ENCODE measurements at places on chromosomes 13 and 19. TPM values are rescaled to one million over a fixed set of nuclear protein-coding genes. Genes with fewer than 3 reads are reported as not detected.

C19orf33 gene
- not detected for total RNA-seq

IGFL3 gene
- not detected for total RNA-seq

SLC15A1 gene
- total RNA-seq, result not detected

CD22 gene
- total RNA-seq, result not detected

MTUS2 gene
- 0.05 TPM for total RNA-seq

DNA sequence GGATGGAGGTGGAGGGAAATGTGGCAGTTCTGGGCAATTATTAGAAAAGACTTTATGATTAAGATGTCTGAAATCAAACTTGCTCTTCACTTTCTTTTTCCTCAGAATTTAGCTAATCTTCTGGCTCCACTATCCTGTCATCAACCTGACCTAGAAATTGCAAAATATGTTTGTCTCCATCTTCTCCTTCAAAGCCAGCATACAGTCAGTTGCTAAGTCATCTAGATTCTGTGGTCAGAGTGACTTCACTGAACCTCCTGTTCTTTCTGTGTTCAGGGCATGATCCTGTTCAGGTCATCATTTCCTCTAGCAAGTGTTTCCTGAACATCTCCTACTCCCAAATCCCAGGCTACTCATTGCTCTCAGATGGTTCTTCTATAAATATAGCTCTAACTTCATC is 10.8 kb upstream of the CCNA1 start:
- H3K27me3 ChIP-seq, result peaks cover 49% of the 10 kb centered on the region
- no peak overlapping the region for H3K4me3 ChIP-seq
- no peak overlapping the region for H3K27ac ChIP-seq
- no peaks in the 10 kb centered on the region for H3K36me3 ChIP-seq
- DNase-seq, result no peak
- H3K4me1 ChIP-seq, result peaks cover 8% of the 10 kb centered on the region

DNA sequence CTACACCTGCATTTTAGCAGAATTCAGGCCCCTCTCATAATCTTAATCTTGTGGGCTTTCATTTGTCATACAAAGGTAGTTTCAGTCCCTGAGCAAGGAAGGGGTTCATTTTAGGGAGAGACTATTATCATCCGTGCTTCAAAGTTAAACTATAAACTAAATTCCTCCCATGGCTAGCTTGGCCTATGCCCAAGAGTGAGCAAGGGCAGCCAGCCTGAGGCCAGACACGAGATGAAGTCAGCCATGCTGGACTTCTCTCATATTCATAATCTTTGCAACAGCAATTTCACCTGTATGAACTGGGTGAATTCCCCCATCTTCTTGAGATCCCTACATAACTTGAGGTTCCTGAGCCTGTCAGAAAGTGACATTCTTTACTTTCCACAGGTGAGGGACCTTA is 13.0 kb downstream of the ERICH4 start:
- no peak overlapping the region for H3K4me3 ChIP-seq
- no peaks in the 10 kb centered on the region for H3K36me3 ChIP-seq
- no peaks in the 10 kb centered on the region for H3K4me1 ChIP-seq
- no peak overlapping the region for H3K27ac ChIP-seq

GRCh38 chr13:80955501-80955900 is 614.6 kb upstream of the SPRY2 start:
- H3K4me1 ChIP-seq, result peaks cover 2% of the 10 kb centered on the region
- no peaks in the 10 kb centered on the region for H3K36me3 ChIP-seq
- DNase-seq, result no peak
- no peaks in the 10 kb centered on the region for H3K27me3 ChIP-seq

- peak; percentile 97 for DNase-seq
- peak overlapping the region; percentile 63 for H3K4me3 ChIP-seq
- H3K36me3 ChIP-seq, result peaks cover 20% of the 10 kb centered on the region
- H3K27ac ChIP-seq, result peak overlapping the region; percentile 92
- peaks cover 77% of the 10 kb centered on the region for H3K4me1 ChIP-seq
Observed at GRCh38 chr19:40806423-40807146, 7.6 kb downstream of the EGLN2 start.

DNA sequence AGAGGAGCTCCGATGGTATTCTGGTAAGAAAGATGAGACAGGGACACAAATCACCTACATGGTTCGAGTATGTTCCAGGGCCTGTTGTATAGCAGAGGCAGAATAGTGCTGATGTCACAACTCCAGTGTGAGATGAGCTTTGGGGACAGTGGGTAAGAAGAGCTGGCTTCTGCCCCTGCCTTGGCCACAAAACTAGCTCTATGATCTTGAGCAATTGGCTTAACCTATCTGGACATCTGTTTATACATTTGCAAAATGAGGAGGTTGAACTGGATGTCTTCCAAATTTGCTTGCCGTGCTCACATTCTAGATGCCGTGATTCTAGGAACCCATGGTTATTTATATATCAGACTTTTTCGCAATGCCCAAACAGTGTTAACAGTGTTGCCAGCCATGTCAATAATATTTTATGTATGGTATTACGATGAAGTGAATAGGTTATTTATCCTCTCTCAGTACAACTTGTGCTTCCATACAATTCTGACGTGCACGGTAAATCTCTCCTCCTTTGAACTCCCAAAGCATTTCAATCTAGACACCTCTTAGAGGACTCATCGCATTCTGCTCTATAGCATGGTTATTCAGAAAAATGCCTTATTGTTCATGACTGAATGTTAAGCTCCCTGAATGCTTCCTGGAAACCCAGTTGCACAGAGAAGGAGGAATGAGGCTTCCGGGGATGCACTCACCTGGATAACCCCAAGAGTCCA is 316.0 kb downstream of the FOXO1 start:
- no peaks in the 10 kb centered on the region for H3K36me3 ChIP-seq
- H3K27ac ChIP-seq, result no peak overlapping the region
- no peak for DNase-seq
- H3K4me3 ChIP-seq, result no peak overlapping the region
- H3K4me1 ChIP-seq, result peaks cover 2% of the 10 kb centered on the region
- H3K27me3 ChIP-seq, result peaks cover 8% of the 10 kb centered on the region

DNA sequence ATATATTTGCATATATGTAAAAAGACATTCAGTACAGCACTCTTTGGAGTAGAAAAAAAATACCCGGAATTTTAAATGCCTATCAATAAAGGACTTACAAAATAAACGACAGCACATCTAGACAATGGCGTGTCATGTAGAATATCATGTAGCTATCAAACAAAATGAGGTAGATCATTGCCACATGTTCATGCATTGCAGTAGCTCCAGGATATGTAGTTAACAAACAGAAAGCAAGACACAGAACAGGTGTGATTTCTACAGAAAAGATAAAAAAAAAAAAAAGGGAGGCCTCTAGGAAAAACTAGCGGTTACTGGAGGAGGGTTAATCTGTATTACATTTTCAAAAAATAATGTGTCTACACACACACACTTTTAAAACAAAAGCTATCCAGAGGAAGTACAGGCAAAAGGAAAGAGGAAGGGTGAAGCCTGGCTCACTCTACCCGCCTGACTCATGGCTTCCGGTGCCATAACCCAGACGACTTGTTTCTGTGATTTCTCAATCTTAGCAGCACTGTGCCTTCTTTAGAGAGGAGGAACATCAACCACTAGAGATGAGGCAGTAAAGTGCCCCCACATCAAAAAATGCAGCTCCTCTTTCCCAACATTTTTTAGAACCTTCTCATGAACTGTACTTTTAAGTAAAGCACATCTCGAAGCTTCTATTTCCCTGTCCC is 6.9 kb downstream of the KCTD12 start:
- H3K4me3 ChIP-seq, result no peak overlapping the region
- peaks cover 3% of the 10 kb centered on the region for H3K36me3 ChIP-seq
- no peak for DNase-seq

DNA sequence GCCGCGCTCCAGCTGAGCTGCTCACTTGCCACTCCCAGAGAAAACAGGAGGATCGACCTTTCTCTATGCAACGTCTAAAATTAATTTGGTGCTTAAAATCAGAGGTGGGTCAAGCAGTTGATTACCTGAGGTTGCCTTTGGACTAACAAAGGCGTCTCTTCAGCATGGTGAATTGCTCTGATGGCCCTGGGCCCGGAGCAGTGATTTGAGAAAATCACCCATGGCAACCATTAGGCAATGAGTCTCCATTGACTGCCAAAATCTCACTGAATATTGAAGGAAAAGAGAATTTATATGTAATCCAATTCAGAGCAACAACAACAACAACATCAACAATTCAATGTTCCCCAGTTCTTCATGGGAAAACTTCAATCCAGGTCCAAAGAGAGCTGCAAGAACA is 61.8 kb downstream of the IRS2 start:
- peaks cover 17% of the 10 kb centered on the region for H3K4me1 ChIP-seq
- H3K27ac ChIP-seq, result no peak overlapping the region
- no peaks in the 10 kb centered on the region for H3K36me3 ChIP-seq

DNA sequence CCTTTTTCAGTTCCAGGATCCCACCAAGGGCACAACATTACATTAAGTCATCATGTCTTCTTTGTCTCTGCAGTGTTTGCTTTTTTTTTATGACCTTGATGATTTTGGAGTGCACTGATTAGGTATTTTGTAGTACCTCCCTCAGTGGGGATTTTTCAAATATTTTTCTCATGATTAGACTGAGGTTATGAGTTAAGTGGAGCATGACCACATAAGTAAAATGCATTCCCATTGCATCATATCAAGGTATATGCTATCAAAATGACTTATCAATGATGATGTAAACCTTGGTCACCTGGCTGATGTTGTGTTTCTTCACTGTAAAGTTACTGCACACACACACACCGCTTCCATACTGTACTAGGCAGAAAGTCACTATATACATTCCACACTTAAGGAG is 96.7 kb upstream of the TRPC4 start:
- H3K4me3 ChIP-seq, result no peak overlapping the region
- H3K27me3 ChIP-seq, result no peaks in the 10 kb centered on the region
- H3K27ac ChIP-seq, result no peak overlapping the region

GRCh38 chr13:22596171-22596863 is 584.5 kb upstream of the SGCG start:
- H3K27ac ChIP-seq, result no peak overlapping the region
- H3K4me3 ChIP-seq, result no peak overlapping the region
- H3K27me3 ChIP-seq, result no peaks in the 10 kb centered on the region
- DNase-seq, result no peak
- H3K36me3 ChIP-seq, result no peaks in the 10 kb centered on the region

DNA sequence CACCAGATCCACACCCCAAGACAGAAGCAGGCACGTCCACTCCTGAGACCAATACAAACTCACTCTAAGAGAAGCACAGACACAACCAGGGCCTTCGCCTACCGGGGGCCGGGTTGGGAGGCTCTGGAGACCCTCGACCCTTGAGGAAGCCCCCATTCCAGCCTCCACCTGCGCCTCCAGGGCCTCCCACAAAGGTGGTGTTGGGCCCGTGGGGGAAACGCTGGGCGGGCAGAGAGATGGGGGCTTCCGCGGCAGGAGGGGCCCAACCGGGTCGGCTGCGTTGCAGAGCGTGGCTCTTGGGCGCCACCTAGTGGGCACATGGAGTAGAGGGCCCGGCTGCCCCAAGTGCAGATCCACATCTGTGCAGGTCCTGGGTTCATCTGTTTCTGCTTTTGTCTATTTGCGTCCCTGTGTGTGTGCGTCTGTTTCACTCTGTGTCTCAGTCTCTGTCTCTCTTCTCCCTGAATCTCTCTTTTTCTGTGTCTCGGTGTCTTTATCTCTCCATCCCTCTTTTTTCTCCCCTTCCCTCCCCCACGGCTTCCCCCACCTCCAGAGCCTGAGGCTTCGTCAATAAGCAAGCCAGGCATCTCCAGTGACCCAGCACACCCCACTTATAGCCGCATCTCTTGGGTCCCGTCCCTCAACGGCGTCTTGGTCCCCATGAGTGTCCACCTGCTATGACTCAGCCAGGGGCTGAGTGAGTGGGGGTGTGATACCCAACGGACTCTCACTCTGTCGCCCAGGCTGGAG is 10.5 kb upstream of the TINCR start:
- peaks cover 40% of the 10 kb centered on the region for H3K4me1 ChIP-seq
- no peak overlapping the region for H3K4me3 ChIP-seq
- no peak overlapping the region for H3K27ac ChIP-seq

- DNase-seq, result no peak
- H3K27me3 ChIP-seq, result no peaks in the 10 kb centered on the region
- no peak overlapping the region for H3K4me3 ChIP-seq
- no peak overlapping the region for H3K27ac ChIP-seq
Observed at GRCh38 chr13:74920920-74921319, 561.0 kb downstream of the TBC1D4 start.

GRCh38 chr13:113884821-113885220 is 20.9 kb upstream of the GAS6 start:
- H3K27ac ChIP-seq, result no peak overlapping the region
- H3K27me3 ChIP-seq, result peaks cover 7% of the 10 kb centered on the region
- no peaks in the 10 kb centered on the region for H3K36me3 ChIP-seq
- DNase-seq, result peak; percentile 32

DNA sequence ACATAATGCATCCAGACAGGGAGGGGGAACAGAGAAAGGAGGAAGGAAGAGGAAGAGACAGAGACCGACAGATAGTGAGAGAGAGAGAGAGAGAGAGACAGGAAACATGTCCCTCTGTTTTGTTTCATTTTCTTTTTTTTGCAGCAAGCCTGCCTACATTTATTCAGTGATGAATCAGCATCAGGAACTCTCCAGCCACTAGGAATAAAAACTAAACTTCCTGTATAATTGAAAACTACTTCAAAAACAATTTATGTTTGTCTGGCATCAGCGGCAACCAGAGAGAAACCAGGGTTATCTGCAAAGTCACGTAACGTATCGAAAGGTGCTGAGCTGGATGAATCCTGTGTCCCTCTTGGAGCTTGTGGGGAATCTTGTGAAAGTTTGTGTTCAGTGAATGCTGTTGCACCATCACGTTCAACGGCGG is 148.6 kb upstream of the SOX21 start:
- H3K27ac ChIP-seq, result no peak overlapping the region
- H3K36me3 ChIP-seq, result no peaks in the 10 kb centered on the region
- peaks cover 30% of the 10 kb centered on the region for H3K27me3 ChIP-seq
- peaks cover 4% of the 10 kb centered on the region for H3K4me1 ChIP-seq
- no peak for DNase-seq

DNA sequence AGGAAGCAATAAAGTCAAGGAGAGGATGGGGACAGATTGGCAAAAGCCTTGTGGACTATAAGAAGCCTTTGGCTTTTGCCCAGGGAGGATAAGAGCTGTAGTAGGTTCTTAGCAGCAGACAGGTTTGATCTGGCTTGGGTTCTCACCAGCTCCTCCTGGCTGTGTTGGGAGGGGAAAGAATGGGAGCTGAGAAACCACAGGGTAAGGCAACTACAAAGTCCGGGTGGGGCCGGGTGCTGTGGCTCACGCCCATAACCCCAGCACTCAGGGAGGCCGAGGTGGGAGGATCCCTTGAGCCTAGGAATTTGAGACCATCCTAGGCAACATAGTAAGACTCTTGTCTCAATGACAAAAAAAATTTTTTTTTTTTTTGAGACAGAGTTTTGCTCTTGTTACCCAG is 20.6 kb downstream of the NECTIN2 start:
- no peaks in the 10 kb centered on the region for H3K27me3 ChIP-seq
- H3K4me3 ChIP-seq, result no peak overlapping the region
- no peak for DNase-seq

DNA sequence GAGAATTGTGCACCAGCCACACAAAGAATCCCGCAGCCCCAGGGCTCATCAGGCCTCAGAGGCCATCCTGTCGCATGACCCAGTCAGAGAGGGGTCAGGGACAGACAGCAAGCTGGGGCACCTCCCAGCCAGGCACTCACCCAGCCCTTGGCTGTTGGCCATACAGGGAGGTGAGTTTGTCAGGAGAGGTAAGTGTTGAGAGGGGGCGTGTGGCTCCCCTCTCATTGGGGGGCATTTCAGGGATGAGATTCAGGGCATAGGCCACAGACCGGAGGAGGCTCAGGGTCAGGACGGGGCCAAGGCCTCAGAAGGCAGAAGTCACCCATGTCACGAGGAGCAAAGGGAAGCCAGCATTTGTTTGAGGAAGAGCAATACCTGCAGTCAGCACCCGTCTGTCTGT is 37.1 kb downstream of the MYO9B start:
- DNase-seq, result no peak
- H3K36me3 ChIP-seq, result peaks cover 8% of the 10 kb centered on the region
- peak overlapping the region; percentile 35 for H3K27ac ChIP-seq
- no peak overlapping the region for H3K4me3 ChIP-seq
- peaks cover 10% of the 10 kb centered on the region for H3K4me1 ChIP-seq
